ENCODE measurements at places on chromosomes 11 and 22. TPM values are rescaled to one million over a fixed set of nuclear protein-coding genes. Genes with fewer than 3 reads are reported as not detected.

DNA sequence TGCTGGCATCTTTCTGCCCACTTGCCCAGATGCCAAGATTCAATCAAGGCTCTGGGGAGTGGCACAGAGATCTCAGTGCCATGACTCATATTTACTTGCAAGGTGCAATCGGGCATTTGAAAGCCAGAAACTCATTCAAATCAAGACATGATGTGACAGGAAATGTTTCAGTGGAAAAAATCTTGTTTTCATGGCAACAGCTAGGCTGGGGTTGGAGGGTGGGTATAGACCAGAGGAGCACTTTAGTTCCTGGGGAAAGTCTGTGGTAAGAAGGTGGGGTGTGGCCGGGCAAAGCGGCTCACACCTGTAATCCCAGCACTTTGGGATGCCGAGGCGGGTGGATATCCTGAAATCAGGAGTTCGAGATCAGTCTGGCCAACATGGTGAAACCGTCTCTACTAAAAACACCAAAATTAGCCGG, 1.2 kb downstream of the MAJIN start:
- DNase-seq: no peak

DNA sequence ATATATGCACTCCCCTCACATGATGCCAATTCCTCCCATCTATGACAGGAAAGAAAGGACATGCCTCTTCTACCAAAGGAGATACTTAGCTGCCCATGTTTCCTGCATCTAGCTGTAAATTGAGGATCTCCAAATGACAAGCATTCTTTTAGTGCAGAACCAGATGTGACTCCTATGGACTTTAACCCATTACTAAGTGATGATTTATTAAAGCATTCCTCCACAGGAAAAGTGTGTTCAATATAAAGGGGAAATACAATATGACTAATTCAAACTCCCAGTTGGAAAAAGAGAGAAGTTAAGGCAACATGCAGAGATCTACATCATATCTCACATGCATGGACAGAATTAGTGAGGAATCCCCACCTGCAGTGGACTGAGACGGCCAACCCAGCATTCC, 221.3 kb downstream of the FAM76B start:
- no peak for DNase-seq

DNA sequence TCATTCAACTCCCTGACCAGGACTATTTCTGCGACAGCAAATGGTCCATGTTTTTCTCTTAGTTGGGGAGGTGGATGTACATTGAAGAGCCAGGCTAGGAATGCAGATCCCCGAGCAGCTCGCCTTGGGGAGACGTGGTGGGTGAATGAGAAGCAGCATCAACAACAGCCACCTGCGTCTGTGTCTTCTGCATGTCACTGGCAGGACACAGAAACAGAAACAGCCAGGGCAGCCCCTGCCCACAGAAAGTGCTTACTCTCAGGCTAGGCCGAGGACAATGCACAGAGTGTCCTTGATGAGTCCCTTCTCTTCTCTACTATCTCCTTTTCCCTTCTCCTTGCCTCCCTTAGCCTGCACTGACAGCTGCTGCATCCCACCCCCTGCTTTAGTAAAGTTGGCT, 541.9 kb upstream of the CADM1 start:
- DNase-seq: no peak

- peak; percentile 71 for DNase-seq
Observed at GRCh38 chr22:29625090-29625825, 21.8 kb downstream of the NF2 start.

- DNase-seq: no peak
Observed at GRCh38 chr11:22734628-22735345, 68.4 kb downstream of the GAS2 start.

GRCh38 chr11:134452838-134453155, 40.8 kb upstream of the B3GAT1 start:
- no peak for DNase-seq

DNA sequence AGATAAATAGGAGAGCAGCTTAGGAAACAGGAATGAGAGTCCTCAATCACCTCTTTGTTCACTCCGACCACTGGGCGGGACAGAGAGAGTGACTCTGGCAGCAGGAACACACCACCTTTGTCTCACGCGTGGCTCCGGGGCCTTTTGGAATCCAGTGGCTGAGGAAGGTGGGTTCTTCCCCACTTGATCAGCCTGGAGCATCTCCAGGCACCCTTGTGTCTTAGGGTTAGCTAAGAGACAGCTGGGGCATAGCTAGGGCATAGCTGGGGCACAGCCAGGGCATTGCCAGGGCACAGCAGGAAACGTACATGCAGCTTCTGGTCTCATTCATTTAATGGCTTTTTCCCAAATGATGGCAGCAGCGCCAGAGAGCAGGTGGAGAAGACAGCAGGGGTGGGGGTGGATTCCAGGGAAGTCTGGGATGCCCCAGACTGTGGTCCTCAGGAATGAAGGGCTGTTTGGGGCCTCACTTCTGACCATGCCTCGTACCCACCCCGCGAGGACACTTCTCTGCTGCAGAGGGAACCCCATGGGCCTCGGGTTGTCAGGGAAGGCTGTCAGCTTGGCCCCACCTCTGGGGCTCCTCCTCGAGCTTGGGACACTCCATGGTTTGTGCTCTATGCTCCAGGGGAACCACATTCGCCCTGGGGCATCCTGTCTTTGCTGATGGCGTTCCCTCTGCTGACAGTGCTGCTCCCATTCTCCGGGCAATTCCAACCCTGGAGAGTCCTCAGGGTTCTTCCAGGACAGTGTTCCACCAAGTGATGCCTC, 30.4 kb upstream of the SHANK2 start:
- DNase-seq: peak; percentile 46

FAM76B gene
- 26.7 TPM for total RNA-seq

MUC6 gene
- not detected for total RNA-seq

SLC22A8 gene
- not detected for total RNA-seq

SAA2 gene
- total RNA-seq: 2.0 TPM

LIF gene
- total RNA-seq: 10.0 TPM

KCNQ1 gene
- total RNA-seq: 44.7 TPM

ROM1 gene
- 2.7 TPM for total RNA-seq

TEX12 gene
- total RNA-seq: 0.52 TPM
